ENCODE measurements at places on chromosomes 6 and 20.

DNA sequence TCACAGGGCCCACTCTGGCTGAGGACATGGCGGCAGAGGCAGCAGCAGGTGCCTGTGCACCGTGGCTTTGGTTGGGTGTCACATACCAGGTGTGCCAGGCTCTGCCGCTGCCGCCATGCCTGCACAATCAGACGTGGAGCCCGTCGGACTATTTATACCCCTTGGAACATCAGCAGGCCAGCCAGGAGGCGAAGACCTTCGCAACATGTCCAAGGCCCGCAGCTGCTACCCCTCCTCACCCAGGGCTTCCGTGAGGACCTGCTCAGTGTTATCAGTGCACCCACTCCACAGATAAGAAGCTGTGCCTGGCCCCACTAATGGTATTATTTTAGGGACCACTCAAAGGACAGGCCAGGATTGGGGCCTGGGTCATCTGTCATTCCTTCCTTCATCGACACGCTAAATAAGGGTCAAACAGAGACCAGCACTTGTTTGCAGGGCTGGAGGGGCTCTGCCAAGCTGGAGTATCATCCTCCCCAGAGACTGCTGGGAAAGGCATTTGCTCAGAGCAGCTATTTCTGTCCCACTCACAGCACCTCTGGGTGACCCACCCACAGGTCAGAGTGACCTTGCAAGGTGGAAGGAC lies 109.2 kb downstream of the BMP7 start:
- no peak for DNase-seq

DNA sequence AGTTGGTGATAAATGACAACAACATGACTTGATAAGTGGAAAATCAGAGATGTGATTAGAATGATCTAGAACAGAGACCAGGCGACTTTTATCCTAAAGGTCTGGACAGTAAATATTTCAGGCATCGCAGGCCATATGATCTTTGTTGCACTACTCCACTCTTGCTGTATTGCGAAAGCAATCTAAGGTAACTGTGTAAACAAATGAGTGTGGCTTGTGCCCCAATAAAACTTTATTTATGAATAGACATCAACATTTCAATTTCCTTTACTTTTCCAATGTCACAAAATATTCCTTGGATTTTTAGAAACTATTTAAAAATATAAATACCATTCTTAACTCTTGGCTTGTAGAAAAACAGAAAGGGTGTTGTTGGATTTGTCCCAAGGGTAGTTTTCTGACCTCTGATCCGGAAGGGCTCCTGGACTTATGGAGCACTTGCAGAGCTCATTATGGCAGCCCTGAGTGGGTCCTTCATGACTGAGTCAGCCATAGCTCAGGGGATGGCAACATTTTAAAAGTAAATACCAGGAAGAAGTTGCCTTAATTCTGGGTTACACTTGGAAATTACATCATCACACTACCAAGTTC lies 34.5 kb downstream of the IL20RA start:
- no peak for DNase-seq

DNA sequence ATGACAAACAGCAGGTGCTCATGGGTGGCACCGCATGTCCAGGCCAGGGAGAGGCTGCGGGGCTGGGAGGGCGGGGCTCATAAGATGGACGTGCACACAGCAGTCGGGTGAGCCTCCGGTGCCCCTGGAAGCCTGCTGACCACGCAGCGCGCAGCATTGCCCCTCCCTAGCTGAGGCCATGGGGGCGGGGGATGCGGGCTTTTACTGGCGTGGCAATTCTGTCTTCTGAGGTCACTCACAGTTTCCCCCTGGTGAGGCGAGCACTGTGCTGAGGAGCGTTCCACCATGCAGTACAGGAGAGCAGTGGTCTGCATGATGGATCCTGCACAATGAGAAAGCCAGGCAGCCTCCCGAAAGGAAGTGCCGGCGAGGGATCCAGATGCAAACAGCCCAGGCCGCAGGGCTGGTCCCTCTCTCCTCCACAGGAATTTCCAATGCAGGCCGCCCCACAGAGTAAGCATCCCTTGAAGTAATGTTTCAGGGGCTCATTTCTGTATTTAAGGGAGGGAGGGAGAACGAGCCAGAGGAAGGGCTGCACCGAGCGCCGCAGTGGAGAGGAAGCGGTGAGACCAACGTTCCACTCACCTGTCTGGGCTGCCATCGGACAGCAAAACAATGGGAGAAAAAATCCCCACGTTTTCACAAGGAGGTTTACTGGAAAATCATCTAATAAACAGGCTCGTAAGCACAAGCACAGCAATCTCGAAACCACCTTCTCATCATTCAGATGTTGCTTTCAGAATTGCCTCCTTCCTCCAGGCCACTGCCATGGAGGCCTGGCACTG lies 56.0 kb downstream of the IRF4 start:
- no peak for DNase-seq

GRCh38 chr20:11173916-11174315 lies 500.1 kb upstream of the JAG1 start:
- no peak for DNase-seq

DNA sequence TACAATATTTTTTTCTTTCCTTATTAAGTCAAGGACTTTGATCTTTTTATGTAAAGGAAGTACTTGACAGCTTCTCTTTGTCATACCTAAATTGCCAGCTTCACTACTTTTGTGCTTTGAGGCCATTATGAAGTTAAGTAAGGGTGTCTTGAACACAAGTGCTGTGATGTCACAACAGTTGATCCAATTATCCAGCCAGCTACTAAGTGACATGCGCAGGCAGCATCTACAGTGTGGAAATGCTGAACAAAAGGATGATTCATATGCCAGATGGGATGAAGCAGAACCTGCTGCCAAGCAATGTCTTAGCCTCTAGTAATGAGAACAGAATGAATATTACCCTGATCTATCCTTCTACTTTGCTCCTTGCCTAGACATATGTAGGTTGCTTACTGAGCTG lies 68.3 kb upstream of the TMEM244 start:
- DNase-seq, result no peak

- no peak for DNase-seq
Observed at GRCh38 chr6:100166956-100167355, 172.9 kb upstream of the MCHR2 start.

GRCh38 chr20:1676650-1677049 lies 19.1 kb upstream of the SIRPG start:
- DNase-seq, result no peak

GRCh38 chr6:42372699-42373098 lies 79.0 kb downstream of the TRERF1 start:
- DNase-seq, result no peak

- DNase-seq, result no peak
Observed at GRCh38 chr20:41177636-41178035, 40.3 kb downstream of the PLCG1 start.

GRCh38 chr6:138817799-138818198 lies 21.9 kb downstream of the ECT2L start:
- DNase-seq, result no peak
